ENCODE measurements at places on chromosomes 7 and 10. TPM values are rescaled to one million over a fixed set of nuclear protein-coding genes. Genes with fewer than 3 reads are reported as not detected.

GRCh38 chr10:11074536-11075267 lies 57.0 kb downstream of the CELF2 start:
- H3K4me1 ChIP-seq = peaks cover 12% of the 10 kb centered on the region
- H3K36me3 ChIP-seq = peaks cover 15% of the 10 kb centered on the region
- H3K27me3 ChIP-seq = no peaks in the 10 kb centered on the region
- DNase-seq = no peak
- H3K27ac ChIP-seq = no peak overlapping the region

Gene ELFN1
- total RNA-seq = 5.0 TPM

DNA sequence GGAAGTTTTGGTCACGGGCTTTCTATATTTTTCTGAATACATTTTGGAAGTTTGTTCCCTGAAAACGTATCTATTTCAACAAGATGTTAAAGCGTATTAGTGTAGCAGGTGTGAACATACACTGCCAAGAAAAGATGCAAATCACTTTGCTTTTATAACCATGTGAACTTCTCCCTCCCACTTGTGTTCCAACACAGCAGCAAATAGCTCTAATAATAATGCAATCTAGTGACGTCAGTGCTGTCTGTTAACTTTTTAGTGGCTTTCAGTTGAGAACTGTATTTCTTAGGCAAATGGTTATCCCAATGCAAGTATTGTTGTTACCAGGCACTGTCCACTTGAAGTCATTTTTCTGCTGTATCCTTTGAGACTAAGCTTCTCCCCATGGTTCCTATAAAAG lies 188.4 kb upstream of the IGFBP3 start:
- H3K27me3 ChIP-seq = no peaks in the 10 kb centered on the region
- H3K27ac ChIP-seq = no peak overlapping the region
- DNase-seq = no peak
- H3K4me1 ChIP-seq = no peaks in the 10 kb centered on the region

GRCh38 chr7:41830271-41830670 lies 127.4 kb upstream of the INHBA start:
- no peaks in the 10 kb centered on the region for H3K36me3 ChIP-seq
- H3K4me1 ChIP-seq = peaks cover 10% of the 10 kb centered on the region
- no peak for DNase-seq

GRCh38 chr10:683448-684071 lies 5.9 kb downstream of the DIP2C start:
- H3K36me3 ChIP-seq = no peaks in the 10 kb centered on the region
- no peaks in the 10 kb centered on the region for H3K4me1 ChIP-seq
- no peak overlapping the region for H3K4me3 ChIP-seq
- H3K27me3 ChIP-seq = no peaks in the 10 kb centered on the region
- no peak overlapping the region for H3K27ac ChIP-seq
